ENCODE measurements at places on chromosomes 2 and 18.

GRCh38 chr2:11123856-11124759 is 31.2 kb upstream of the SLC66A3 start:
- peak; percentile 33 for DNase-seq

GRCh38 chr18:68840554-68841263 is 42.8 kb downstream of the CCDC102B start:
- peak; percentile 96 for DNase-seq

GRCh38 chr2:233832414-233832813 is 21.9 kb downstream of the HJURP start:
- DNase-seq = peak; percentile 38

GRCh38 chr2:151486053-151486452 is 76.4 kb downstream of the RIF1 start:
- DNase-seq = no peak

DNA sequence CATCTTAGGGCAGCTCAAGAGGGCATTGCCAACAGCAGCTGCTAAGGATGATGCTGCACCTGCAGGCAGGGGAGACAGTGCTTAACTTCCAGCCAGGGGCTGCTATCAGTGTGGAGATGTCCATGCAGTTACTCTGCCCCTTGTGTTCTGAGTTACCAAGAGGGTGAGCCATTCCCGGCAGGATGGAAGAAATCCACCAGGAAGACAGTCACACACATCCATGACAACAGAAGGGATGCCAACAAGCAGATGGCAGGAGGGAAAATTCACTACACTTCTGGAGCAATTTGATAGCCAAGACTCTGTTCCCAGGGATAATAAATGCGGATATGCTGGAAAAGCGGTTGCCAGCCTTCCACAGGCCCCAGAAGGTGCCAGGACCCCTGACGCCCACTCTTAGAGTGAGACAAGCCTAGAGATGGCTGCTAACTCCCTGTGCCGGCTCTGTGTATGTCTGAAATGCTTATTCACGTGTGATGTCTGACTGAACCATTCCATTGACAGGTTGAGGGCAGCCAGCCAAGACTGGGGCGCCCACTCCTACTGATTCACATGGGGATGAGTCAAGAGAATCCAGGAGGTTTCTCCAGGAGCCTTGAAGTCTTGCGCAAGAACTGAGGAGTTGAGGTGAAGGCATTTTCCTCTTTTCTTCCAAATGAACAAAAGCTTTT is 24.5 kb downstream of the LOXHD1 start:
- no peak for DNase-seq

GRCh38 chr2:102453501-102453900 is 19.5 kb upstream of the SLC9A4 start:
- DNase-seq = no peak

- peak; percentile 92 for DNase-seq
Observed at GRCh38 chr18:74806700-74807416, 209.2 kb downstream of the ZNF407 start.

DNA sequence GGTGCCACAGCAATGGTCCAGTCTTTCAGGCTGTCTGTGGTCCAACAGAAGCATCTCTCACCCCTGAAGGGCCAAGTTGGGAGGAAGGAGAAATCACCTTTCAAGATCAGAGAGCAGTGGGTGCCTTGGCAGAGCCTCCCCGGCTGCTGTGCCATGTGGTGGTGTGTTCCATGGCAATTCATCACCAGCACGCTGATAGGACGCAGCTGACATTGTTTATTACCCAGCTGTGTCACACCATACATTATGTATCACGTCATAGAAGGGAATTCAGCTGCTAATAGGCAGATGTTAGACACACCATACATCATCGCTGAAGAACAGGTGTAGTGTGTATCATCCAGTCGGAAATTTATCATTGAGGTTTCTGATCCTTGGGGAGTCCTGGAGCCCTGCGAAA is 29.6 kb upstream of the RPL31 start:
- DNase-seq = no peak

DNA sequence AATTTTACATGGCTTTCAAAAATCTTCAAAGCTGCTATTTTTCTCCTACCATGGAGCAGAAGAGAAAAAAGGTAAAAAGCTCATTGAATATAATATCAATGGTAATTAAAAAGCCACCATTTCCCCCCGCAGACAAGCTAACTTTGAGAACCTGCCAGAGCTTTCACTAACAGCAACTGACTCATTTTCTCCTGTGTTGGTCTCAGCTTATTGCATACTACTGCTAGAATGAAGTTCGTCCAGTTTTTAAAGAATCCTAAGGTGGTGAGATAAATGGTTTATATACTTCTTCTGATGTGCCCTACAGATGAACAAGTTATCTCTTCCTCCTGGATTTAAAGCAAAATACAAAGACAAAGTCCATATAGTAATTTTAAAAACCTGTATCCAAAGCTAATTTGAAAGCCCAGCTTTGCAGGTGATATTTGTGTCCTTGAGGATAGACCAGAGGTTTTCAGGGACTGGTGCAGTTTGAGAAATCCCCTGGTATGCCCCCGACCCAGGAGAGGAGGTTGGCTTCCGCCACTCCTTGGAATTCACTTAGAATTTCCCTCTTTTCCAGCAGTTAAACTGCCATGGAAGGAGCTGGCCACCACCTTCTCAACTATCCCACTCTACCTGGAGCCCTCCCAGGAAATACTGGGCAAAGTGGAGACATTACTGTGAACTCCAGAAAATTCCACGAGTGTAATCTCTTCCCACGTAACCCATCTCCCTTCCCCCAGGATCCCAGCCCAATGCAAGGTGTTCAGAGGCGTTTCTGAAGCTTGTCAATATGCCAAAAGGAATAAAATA is 17.5 kb downstream of the YPEL5 start:
- no peak for DNase-seq

DNA sequence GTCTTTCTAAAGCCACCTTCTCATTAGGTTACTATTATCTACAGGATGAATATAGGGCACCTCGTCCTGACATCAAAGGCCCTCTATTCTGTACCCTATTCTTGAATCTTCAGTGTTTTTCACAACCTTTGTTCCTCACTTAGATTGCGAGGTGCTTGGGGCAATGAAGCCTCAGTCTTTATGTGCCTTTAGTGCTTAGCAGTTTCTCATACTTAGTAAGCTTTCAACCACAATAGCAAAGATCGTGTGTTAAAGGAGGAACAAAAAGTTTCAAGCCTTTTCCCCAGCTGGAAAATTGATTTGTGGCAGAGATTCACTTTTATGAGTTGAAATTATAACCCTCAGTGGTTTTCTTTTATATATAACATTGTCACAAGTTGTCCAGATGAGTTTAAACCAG is 226.9 kb downstream of the MYO3B start:
- no peak for DNase-seq

- no peak for DNase-seq
Observed at GRCh38 chr2:163715668-163716067, 20.1 kb downstream of the FIGN start.

DNA sequence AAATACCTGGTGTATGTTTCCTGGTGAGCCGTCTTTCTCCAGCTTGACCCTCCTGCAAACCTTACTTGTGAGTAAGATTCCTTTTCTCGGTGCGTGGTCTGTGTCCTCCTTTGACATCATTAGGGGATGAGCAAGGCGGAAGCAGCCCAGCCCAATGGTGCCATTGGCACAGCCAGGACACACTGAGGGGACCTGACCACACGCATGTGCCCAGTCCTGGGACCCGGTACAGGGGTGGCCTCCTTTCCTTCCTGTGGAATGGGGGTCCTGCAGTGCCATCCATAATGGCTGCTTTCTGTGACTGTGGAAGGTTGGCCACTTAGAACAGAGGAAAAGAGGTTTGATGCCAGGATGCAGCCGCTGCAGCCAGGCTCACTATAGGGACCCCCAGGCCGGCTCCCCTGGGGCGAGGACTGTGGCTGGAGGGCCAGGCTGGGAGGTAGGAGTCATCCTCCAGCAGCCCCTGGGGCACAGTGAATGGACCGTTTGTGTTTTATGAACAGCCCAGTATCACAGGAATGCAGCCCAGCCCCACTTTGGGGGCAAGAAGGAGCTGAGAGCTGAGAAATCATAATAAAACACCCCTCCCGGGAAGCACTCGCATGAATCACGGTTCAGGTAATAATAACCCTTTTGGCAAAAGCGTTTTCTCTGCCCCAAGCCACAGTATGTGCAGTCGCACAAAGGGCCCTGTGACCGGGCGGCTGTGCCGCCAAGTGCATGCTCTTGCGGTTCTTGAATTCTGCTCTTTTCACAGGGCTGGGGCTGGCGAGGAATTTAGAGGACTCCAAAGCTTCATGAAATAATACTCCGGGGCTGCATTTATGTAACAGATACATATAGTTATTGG is 73.2 kb downstream of the ASB1 start:
- DNase-seq = no peak

- peak; percentile 95 for DNase-seq
Observed at GRCh38 chr2:172021955-172022354, 22.2 kb downstream of the METAP1D start.

GRCh38 chr2:178250429-178250828 is 56.1 kb downstream of the OSBPL6 start:
- no peak for DNase-seq

- DNase-seq = no peak
Observed at GRCh38 chr2:138210487-138210886, 246.2 kb downstream of the HNMT start.

- DNase-seq = peak; percentile 27
Observed at GRCh38 chr2:127673291-127674069, 1.9 kb downstream of the LIMS2 start.

- no peak for DNase-seq
Observed at GRCh38 chr2:10971888-10972260, 60.1 kb downstream of the KCNF1 start.

GRCh38 chr2:102010902-102011301 is 19.1 kb downstream of the IL1R2 start:
- DNase-seq = no peak

DNA sequence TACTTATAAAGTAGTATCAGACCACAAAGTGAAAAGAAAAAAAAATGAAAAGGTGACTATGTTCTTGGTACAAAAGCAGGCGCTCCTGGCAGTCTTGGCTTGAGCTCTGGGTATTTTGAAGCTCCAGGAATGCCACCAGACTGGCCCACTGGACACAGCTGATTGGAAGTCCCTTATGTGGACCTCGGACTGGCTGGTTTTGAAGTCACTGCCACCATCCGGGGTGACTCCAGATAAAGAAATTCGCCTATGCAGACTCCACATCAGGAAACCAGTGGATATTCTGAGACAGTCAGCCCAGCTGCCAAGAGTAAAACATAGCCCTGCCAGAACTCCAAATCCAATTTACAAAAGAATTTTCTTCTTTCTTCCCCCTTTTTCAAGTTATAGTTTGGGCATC is 28.0 kb downstream of the ACKR3 start:
- DNase-seq = no peak

- peak; percentile 56 for DNase-seq
Observed at GRCh38 chr18:8990276-8991031, 112.0 kb upstream of the NDUFV2 start.

DNA sequence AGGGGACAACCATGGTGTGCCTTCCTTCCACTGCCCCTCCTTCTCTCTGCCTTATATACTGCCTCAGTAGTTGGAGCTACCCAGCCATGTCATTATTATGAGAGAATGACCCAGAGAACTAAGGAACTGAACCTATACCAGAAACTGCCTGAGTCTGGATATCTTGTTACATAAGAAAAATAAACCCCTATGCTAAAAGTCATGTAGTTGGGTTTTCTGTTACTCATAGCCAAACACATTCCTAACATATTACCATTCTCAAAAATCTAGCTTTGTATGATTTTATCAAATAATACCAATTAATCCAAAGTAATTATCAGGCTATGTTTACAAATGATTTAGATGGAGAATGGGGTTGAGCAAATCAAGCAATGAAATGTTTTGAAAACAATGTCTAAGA is 15.0 kb upstream of the KLF7 start:
- peak; percentile 77 for DNase-seq

DNA sequence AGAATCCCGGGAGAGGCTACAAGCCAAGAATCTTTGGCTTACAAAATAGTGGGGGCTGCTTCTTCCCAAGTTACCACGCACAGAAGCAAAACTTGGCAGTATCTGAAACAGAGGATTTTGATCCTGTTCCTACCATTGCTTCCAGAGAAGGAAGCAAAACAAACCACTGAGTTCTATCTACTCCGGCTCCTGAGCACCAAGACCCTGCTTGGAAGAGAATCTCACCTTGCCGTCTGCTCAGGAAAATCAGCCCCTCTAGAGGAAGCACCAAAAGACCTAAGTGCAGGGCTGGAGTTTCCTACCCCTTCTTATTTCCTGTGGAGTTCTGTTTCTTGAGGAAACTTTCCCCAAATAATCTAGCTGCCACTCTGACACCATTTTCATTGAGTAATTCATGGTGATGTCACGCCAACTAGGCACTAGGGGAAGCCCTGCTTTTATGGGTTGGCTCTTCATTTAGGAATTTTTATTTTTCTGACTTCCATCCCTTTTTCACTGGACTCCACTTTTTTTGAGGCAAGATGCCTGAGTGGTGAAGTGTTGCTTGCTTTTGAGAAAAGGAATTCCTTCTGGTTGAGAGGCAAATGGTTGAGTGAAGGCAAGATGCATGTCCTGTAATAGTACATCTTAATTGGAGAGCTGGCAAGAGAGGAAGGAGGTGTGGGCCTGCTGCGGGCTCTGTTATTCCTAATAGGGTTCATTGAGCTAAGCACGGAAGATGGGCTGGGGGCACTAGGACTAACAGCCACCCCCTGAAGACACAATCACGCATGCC is 36.8 kb upstream of the EML4 start:
- peak; percentile 98 for DNase-seq

- peak; percentile 90 for DNase-seq
Observed at GRCh38 chr2:12317814-12318426, 398.8 kb upstream of the TRIB2 start.

- peak; percentile 45 for DNase-seq
Observed at GRCh38 chr2:165067643-165068486, 112.5 kb upstream of the SLC38A11 start.

DNA sequence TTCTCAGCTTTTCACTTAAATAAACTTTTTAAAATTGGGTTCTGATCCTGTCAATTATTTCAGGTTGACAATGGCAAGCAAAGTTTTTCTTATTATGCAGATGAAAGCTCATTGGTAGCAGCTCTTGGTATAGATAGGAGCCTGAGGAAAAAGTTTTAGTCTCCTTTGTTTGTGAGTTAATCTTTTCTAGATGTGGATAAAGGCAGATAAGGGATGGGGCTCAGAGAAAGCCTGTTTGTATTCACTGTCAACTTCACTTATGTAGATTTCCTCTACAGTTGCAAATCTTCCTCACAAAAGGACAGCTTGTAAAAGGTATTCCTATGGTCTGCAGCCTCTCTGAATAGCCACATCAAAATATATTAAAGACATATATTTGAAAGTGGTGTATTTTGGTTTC is 224.5 kb upstream of the SPOPL start:
- DNase-seq = no peak

GRCh38 chr2:199751492-199752120 is 99.4 kb downstream of the FTCDNL1 start:
- DNase-seq = no peak

- no peak for DNase-seq
Observed at GRCh38 chr2:104856973-104857261, 3.0 kb downstream of the POU3F3 start.

- no peak for DNase-seq
Observed at GRCh38 chr2:178069551-178069950, 3.0 kb downstream of the PDE11A start.

DNA sequence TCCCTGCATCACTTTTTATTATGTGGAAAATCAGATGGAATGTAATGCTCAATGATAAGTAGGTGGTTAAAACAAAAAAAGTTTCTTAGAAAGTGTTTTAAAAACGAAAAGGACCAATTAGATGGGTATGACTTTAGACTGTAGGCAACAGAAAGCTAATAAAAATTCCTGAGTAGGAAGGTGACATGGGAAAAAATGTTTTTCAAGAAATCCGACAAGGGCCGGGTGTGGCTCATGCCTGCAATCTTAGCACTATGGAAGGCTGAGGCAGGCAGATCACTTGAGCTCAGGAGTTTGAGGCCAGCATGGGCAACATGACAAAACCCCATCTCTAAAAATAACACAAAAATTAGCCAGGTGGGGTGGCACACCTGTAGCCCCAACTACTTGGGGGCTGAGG is 126.1 kb downstream of the THADA start:
- DNase-seq = no peak
